ENCODE measurements at places on chromosomes 16 and 17.

GRCh38 chr16:50538411-50539052 lies 9.7 kb upstream of the NKD1 start:
- no peak for DNase-seq

GRCh38 chr17:70938336-70938735 lies 769.0 kb downstream of the KCNJ2 start:
- DNase-seq = no peak

DNA sequence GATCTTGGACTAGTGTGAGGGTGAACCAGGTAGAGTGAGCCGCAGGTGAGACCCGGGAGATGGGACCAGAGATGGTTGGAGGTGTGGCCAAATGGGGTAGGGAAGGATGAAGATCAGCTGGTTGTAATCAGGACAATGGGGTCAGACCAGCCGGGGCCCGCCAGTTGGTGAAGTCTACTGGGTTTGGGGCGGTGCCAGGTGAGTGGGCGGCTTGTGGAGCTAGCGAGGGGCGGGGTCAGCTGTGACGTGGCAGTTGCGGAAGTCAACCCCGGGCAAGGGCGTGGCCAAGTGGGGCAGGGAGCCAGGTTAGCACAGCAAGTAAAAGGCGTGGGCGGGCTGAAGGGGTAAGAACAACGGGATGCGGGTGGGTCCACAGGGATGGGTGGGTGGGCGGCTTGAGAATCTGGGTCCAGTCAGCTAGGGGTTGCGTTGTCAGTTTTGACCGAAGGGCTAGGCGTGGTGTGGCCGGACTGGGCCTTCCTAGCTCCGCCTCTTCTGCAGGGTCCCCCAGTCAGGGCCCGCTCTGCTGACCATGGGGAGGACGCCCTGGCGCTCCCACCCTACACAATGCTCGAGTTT lies 25.5 kb upstream of the ALKBH5 start:
- DNase-seq = peak; percentile 54

DNA sequence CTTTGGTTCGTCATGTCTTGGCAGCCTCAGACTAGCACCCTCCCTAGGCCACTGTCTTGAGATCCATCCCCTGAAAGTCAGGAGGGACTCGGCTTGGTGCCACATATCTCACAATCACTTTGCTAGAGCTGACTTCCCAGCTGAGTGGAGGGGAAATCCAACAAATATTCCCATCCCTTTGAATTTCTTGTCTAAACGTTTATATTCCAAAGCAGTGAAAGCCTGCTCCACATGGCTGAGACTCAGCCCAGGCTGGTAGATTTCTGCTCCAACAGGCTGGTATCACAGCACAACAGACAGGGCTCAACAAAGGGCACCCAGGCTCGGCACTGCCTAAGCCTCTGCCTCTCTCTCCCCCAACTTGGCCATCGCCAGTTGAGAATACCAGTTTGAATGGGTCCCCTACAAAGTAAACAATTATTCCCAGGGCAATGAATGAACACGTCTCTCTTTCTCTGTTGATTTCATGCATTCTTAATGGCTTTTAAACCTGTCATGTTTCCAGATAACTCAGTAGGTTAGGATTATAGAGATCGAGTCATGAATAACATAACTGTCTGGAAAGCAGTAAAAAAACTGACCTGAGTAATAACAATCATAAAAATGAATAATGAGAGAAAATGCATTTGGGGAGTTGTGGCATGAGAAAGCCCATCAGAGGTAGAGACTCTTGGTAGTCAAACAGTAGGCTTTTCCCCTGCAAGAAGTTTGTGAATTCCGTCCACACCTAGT lies 1.0 kb downstream of the KRT13 start:
- no peak for DNase-seq

DNA sequence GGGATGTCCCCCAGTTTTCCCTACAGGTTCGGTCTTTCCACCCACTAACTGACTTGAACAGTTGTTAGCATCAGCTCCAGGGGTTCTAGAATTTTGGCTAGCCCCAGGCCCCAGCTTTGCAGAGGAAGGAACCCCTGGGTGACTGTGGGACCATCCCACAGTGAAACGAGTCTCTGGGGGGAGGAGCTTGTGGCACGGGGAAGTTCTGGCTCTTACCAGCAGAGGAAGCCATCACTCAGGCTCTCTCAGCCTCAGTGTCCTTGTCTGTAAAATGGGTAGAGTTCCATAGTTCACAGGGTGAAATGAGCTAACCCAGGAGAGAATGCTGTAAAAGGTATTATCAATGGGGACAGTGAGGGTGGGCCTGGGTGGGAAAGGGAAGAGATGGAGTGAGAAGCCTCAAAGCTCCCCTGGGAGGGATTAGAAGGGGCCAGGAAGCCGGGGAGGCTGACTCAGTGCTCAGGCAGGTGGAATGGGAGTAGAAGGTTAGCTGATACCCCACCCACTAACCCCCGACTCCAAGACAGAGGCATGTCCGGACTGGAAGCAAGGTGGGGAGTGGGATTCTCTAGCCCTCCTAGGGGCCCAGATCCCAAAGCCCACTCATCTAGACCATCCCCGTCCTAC lies 30.9 kb upstream of the CDC42EP4 start:
- no peak for DNase-seq

- DNase-seq = no peak
Measured at GRCh38 chr16:56125922-56126321, 65.4 kb upstream of the GNAO1 start.

- DNase-seq = no peak
Measured at GRCh38 chr16:17364319-17365210, 106.2 kb downstream of the XYLT1 start.

GRCh38 chr17:77542011-77542410 lies 401.2 kb downstream of the SEC14L1 start:
- no peak for DNase-seq

GRCh38 chr17:63578769-63579111 lies 22.0 kb upstream of the TACO1 start:
- no peak for DNase-seq

GRCh38 chr17:60269417-60269816 lies 119.6 kb downstream of the CA4 start:
- no peak for DNase-seq

- DNase-seq = no peak
Measured at GRCh38 chr16:50395763-50396710, 27.2 kb upstream of the BRD7 start.

- no peak for DNase-seq
Measured at GRCh38 chr16:77898671-77899211, 110.4 kb downstream of the VAT1L start.

GRCh38 chr16:71460236-71460635 lies 1.8 kb downstream of the ZNF23 start:
- no peak for DNase-seq

DNA sequence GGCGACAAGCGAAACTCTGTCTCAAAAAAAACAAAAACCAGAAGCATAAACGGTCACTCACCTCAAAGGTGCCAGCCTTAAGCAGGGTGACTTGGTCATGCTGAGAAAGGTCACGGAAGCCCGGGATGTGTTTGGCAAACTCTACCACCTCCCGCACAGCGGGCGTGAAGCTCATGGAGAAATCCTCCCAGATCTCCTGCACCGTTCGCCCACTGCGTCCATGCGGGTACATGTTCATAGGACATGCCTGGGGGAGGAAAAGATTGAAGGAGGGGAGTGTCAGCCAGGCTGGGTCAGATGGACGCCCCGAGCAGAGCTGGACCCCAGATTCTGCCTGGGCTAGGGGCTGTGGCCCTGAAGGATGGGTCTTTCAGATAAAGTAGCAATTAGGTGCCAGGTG lies 5.5 kb downstream of the NR1D1 start:
- DNase-seq = no peak

DNA sequence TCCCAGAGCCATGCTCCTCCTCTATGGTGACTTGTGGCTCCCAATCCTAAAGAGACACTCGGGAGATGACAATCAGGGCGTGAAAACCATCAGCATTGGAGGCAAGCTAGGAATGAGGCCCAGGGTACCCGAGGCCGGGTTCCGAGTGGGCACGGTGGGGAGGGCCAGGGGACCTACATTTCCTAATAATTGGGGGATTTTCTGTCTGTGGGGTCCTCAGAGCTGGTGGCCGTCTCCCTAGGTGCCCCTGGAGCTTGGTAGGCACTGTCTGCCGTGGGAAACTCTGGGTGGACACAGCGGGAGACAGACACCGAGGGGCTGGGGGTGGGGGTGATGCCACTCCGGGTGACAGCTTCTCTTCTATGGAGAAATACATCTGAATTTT lies 312.5 kb upstream of the TNRC6C start:
- DNase-seq = no peak

GRCh38 chr16:29308644-29309546 lies 97.6 kb downstream of the NPIPB11 start:
- DNase-seq = no peak

DNA sequence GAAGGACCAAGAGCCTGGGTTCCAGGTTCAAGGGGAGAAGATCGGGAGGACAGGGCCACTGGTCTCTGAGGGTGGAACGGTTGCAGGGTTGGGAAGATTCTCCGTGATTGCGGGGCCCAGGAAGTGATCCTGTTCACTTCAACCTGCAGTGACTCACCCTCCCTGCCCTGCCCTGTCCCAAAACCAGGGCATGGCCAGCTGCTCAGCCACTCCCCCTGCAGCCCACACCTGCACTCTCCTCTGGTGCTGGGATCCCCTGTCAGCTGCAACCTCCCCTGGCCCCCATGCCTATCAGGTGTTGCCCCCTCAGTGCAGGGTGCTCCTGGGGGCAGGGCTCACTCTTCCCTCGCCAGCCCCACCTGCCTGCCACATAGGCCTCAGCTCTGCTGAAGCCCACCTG lies 1.1 kb downstream of the RUNDC3A start:
- no peak for DNase-seq

DNA sequence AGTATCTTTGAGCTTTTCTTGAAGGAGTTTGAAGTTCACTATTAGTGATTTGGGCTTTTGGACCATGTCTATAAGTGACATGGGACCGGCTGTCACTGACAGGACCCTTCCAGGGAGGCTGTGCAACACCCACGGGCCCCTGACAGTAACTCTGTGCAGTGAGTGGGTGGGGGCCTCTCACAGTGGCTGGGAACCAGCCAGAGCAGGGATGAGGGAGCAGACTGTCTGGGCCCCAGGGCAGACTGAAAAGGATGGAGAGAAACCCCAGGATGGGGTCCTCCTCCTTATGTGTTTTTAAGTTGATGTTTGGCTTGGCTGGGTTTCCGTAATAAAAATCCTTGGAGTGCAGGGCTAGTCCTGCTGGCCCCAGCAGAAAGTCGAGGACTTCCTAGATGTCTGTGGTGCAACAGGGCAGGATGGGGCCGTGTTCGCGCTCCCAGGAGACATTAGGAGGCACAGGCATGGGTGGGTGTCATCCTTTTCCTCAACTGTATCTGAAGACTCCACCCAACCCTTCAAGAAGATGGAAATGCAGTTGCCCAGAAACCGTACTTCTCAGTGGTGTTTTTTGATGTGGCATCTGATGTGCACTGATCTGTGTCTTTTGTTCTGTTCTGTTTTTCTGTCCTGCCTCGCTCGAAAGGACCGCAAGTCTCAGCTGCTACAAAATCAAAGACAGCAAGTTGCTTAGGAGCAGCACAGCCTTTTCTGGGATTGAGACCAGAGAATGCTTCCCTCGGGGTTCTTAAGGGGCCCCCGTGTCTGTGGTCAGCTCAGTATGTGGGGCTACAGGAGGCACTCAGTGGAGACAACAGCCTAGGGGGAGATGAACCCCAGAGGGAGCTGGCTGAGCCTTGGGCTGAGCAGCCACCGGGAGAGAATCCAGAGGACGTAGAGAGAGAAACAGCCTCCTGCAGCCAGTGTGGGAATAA lies 24.2 kb downstream of the PLD6 start:
- DNase-seq = no peak

DNA sequence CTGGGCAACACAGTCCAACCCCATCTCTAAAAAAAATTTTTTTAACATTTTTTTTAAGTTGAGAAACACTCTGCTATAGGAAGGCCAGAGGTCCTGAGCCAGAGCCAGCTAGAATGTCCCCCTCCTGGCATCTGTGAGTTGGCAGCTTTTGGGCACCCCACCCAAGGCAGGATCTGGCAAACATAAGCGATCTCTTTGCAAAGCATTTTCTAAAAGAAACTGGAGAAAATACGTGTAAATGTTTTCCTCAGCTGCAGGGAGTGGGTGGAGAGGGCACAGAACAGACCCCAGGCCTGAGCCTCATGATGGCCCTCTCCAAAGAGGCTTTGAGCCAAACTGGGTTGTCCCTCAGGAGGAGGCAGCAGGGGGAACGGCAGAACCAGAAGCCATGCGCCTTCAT lies 11.7 kb downstream of the CAVIN1 start:
- no peak for DNase-seq

DNA sequence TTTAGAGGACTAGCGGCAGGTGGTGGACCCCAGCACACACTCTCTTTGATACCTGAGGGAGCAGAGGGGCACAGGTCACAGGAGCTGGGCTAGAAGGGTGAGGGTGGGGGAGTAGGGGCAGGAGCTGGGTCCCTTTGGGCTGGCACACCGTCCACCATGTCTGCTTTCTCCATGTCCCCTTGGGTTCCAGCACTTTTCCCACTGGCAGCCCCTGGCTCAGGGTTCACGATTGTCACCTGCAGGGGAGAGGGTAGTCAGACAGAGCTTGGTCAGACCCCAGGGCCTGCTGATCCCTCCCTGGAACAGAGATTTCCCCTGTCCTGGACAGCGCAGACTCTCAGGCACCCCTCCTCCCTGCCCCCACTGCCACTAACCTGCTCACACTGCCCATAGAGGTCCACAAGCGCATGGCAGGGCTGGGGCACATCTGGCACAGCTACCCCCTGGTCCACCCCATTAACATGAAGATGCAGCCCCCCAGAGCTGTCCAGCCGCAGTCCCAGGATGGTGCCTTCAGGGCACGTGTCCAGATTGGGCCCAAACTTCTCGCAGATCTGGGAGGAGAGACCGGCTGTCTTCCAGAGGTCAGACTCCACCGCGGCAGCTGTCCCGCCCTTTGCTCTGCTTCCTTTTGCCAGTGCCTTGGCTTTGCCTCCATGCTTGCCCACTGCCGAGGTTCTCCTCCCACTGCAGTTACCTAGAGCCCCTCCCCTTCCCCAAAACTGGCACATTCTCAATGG lies 3.1 kb upstream of the GPS2 start:
- no peak for DNase-seq

- DNase-seq = no peak
Measured at GRCh38 chr17:42212382-42212781, 18.1 kb upstream of the GHDC start.

GRCh38 chr16:7992616-7993015 lies 597.7 kb downstream of the TMEM114 start:
- no peak for DNase-seq

DNA sequence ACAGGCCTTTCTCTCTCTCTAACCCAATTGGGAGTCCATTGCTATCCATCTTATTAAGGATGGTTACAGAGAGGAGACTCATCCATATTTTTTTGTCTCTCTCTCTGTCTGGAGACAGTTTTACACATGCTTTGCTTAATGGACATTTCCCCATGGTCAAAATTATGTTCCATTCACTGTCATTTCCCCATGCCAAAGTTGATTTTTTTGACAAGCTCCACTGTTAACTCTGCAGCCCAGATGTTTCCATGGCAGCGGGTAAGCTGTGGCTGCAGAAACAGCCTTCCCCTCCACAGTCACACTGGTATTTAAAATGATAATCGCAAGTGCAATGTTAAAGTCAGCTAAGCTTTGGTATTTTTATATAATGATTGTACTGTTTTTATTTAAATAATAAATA lies 63.9 kb upstream of the HLF start:
- DNase-seq = no peak

GRCh38 chr17:75242461-75243042 lies 18.9 kb downstream of the GGA3 start:
- DNase-seq = no peak

All from globus pallidus (tissue), 1 donor.